Dorsolateral prefrontal cortex (tissue), 122 donors: ENCODE measurements at places on chromosomes 6 and 20.

GRCh38 chr6:139996253-139996834, 621.9 kb upstream of the CITED2 start:
- no peak for DNase-seq

DNA sequence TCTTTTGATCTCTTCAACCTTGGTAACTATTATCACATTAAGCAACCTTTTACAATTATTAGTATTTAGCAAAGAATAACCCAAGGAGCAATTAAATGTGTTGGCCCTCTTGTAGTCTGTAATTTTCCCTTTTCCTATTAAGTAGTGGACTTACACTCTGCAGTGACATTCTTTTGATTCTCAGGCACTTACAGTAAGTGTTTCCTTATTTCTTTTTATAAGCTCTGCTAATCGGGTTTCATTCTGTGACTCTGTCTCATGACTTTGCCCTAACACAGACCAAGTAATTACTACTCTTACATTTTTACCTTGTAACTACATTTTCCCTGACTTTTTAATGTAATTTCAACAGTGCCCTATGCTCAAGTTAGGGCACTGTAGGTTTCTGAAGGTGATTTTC, 104.0 kb upstream of the EPHA7 start:
- no peak for DNase-seq

- no peak for DNase-seq
These were observed 100.3 kb downstream of the TMEM242 start for GRCh38 chr6:157223021-157223430.

- DNase-seq, result no peak
These were observed 133.8 kb downstream of the ARID1B start for GRCh38 chr6:156910938-156911337.

DNA sequence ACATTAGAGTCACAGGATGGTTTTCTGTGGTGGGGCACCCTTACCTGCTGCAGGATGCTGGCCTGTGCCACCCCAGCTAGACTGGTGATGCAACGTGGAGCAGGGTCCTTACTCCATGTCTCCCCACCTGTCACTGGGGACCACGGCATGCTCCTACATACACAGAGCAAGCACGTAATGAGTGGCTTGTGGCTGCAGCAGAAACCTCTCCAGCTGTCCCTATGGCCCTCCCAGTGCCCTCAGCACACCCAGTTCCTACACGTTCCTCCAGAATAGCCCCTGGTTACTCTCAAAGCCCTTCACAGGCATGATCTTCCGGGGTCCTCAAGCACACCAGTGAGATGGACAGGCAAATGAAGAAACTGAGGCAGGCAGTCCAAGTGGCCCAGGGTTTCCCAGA, 3.2 kb upstream of the LSM14B start:
- DNase-seq, result no peak
